Right ventricle myocardium inferior (tissue), 1 donor: ENCODE measurements at places on chromosomes 5 and 9. TPM values are rescaled to one million over a fixed set of nuclear protein-coding genes. Genes with fewer than 3 reads are reported as not detected.

Gene IL4
- not detected for total RNA-seq

Gene GABRA6
- not detected for total RNA-seq

DNA sequence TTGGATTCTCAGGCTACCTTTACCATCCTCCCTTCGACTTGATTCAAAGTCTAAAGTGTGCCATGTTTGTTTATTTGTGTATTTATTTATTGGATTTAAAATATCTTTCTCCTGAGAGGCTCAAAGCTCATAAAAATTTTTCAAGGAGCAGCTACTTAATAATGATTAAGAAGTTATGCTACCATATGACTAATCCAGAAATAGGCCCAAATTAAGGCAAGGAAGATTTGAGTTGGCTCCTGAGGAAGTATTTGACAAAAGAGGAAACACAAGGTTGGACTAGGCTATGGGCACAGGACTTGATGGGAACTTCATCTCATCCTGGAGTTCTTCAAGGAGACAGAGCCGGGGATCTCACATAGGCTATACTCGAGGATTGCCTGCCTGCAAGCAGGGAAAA lies 22.4 kb upstream of the PPP2CA start:
- DNase-seq: no peak

DNA sequence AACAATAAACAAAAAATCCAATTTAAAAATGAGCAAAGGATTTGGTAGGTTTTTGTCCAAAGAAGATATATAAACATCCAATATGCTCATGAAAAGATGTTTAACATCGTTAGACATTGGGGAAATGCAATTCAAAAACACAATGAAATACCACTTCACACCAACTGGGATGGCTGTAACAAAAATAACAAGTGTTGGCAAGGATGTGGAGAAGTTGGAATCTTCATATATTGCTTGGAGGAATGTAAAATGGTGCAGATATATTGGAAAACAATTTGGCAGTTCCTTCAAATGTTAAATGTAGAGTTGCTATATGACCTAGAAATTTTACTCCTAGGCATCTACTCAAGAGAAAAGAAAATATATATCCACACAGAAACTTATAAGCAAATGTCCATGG lies 224.3 kb downstream of the AUH start:
- no peak for DNase-seq

- DNase-seq: no peak
Measured at GRCh38 chr9:437574-438001, 222.9 kb downstream of the DOCK8 start.

GRCh38 chr9:12933957-12934356 lies 159.1 kb downstream of the LURAP1L start:
- no peak for DNase-seq
